ENCODE measurements at places on chromosomes 4 and X.

DNA sequence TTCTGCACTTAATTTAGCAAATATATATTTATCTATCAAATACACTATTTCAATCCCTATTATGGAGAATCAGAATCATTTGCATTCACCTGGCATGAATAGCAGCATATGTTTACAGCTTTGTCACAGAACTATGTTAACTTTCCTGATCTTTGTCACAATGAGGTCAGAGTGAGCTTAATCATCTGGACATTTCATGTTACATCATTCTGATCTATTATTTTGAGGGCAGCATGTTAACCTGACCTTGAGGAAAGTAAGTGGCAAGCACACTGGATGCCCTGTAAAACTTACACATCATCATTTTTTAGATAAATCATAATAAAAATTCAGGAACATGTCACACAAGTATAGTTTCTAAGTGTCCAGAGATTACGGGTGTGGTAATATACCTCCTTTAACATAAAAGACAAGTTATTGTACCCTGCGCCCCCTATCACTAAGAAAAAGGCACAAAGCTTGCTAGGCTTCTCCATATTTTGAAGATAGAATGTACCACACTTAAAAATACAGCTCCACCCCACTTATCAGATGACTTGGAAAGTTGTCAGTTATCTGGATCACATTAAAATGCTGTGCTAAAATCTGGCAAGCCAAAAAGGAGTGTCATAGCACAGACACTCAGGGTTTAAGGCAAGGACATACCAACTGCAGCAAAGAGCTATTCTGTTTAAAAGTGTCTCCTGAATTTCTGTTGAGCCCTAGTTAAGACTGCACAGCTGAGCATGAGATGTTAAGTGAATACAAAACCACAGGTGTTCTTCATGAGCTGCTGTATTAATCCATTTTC is 182.7 kb upstream of the FAT4 start:
- DNase-seq: no peak

- no peak for DNase-seq
Observed at GRCh38 chr4:80231180-80231579, 33.9 kb downstream of the PRDM8 start.

- no peak for DNase-seq
Observed at GRCh38 chr4:184850018-184850417, 24.2 kb upstream of the ACSL1 start.

GRCh38 chr4:124940387-124940786 is 227.9 kb upstream of the ANKRD50 start:
- peak; percentile 96 for DNase-seq

DNA sequence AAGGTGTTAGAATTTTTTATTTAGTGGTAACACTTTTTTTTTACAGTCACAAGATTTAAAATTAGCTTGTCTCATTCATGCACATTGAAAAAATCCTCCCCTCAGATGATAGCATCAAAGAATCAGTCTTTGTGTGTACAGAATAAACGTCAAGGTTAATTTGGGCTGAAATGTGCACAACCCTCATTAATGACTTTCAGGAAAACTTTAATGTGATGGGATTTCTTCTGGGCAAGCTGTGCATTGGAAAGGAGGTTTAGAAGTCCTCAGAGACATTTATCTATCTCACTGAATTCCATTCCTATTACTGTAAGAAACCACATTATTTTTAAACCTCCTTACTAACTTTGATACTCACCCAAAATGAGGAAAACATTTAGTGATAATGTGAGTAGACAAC is 88.2 kb upstream of the TECRL start:
- peak; percentile 11 for DNase-seq
